ENCODE measurements at places on chromosomes 13 and 19.

GRCh38 chr19:35041548-35042055 lies at the start of gene HPN:
HPN (plus strand) TSS chr19:35041721; CDS start chr19:35042507, 786 bp downstream.
- no peak for DNase-seq

DNA sequence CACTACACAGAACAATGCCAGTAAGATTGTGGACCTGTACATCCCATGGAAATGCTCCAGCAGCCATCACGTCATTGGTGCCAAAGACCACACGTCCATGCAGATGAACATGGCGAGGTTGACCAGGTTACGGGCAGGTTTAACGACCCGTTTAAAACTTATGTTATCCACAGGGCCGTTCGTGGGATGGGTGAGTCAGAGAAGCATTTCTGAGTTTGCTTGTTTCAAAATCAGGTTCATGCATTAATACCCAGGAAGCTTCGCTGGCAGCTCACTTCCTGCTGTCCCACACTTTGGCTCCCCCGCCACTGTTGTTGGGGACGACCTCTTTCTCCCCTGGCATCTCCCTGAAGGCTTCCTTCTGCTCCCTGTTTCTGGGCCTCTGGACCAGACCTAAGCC lies 194.1 kb downstream of the USP12 start:
- DNase-seq = no peak

DNA sequence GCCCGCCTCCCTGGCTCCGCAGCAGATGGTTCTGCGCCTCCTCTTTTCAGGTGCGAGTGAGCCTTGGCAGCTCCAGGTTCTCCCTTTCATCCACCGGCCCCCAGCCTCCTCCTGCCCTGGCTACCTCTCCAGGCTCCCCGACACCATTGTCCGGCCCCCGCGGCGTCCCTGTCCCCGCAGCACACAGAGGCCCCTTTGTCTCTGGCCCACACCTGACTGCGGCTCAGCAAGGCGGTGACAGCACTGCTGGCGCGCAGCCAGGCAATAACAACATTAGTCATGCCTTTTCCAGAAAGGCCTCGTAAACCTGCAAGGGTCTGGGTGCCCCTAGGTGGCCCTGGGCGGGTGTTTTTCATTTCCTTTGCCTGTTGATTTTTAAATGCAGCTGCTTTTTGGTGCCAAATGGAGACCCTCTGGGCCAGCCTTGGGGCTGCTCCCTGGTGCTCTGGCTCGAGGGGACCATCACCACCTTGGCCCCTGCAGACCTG lies 73.2 kb upstream of the MEDAG start:
- no peak for DNase-seq

DNA sequence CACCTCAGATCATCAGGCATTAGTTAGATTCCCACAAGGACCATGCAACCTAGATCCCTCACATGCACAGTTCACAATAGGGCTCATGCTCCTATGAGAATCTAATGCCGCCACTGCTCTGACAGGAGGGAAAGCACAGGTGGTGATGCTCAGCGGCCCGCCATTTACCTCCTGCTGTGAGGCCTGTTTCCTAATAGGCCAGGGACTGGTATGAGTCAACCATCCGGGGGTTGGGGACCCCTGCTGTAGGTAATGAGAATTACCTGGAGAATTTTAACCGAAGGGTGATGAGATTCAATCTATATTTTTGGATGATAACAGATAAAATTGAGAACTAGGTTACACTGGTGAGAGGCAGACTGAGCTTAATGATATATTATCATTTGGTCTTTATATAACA lies 101.4 kb downstream of the LACC1 start:
- DNase-seq = no peak

DNA sequence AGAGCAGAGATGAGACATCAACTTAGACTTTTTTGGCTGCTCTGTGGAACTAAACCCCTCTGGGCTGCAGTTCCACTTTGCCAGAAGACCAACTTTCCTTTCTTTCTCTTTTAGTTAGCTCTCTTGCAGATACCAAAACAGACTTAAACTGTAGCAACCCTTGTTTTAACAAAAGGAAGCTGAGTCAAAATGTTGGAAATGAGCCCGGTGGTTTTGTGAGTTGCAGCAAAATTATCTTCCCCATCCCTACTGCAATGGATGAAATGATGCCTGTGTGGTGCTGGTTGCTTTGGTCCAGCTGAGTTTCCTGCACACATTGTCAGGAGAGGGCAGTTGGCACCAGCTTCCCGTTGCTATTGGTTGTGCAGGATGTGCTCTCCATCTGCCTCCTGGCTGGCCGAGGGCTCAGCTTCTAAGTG lies 115.3 kb downstream of the LRCH1 start:
- DNase-seq = no peak

- no peak for DNase-seq
Observed at GRCh38 chr19:55353356-55353802, 1.1 kb downstream of the COX6B2 start.

DNA sequence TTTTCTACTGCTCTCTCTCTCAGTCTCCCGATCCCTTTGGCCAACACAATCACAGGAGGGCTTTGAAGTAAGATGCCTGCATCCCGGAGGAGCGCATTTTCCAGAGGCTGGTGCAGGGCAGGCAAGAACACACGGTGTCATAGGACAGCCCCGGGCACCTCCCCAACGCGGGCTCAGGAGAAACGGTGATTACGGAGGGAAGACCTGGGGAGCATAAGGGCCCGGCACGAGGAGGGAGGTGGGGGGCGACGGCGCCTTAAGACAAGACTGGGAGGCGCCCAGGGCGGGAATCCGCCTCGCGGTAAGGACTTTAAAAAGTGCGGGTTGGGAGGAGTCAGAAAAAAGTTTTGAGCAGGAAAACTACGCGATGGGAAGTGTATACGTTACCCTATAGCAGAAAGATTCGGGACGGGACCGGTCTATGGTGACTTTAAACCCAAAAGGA lies 18.7 kb upstream of the ZNF888 start:
- DNase-seq = no peak

DNA sequence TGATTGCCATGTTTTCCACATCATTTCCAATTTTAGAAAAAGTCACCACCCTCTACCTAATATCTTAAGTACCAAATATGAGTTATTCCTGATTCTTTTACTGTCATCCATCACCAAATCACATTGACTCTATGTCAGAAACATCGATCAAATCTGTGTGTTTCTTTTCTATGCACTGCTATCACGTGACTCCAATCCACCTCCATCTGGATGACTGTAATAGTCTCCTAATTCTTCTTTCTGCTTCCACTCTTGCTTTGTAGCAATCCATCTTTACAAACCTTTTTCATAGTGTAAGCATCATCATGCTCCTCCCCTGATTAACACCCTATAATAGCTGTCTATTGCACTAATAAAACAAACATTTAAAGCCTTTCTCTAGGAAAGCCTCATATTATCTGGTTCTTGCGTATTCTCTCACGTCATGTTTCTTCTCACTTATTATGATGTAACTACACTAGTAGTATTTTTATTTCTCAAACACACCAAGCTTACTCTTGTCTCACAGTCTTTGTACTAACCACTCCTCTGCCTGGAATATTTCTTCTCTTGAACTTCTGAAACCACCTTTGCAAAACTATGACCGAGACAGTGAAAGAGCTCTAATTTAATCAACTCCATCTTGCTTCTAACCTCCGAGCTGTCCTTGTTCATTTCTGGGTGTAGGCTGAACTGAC lies 10.7 kb upstream of the FPR3 start:
- no peak for DNase-seq

- DNase-seq = no peak
Observed at GRCh38 chr19:10116085-10116865, 3.4 kb downstream of the EIF3G start.

- DNase-seq = peak; percentile 35
Observed at GRCh38 chr19:55484593-55485438, at the start of gene NAT14. NAT14 (plus strand) TSS chr19:55485188; CDS start chr19:55485709, 521 bp downstream.

DNA sequence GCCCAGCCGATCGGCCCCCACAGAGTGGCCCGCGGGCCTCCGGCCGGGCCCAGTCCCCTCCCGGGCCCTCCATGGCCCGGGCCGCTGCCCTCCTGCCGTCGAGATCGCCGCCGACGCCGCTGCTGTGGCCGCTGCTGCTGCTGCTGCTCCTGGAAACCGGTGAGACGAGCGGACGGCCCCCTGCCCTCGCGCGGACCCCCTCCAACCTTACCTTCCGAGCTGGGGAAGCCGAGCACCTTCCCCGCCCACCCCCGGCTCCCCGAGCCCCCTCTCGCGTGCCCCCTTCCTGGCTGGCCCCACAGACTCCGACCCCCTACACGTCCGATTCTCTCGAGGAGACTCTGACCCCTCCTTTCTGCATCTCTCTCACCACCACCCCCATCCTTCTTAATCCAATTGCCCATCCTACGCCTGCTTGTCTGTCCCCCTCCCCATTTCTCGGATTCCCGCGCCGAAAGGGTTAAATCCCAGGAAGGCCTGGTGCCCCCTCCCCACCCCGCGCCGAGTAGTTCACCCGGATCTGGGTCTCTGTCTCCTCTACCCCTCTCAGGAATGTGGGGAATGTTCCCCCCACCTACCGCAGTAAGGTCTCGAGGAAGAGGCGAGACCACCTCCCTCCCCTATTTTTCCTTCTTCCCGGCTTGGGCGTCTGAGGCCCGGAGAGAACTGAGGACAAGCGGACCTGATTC lies 502 bp downstream of the NECTIN2 start:
- DNase-seq = no peak

DNA sequence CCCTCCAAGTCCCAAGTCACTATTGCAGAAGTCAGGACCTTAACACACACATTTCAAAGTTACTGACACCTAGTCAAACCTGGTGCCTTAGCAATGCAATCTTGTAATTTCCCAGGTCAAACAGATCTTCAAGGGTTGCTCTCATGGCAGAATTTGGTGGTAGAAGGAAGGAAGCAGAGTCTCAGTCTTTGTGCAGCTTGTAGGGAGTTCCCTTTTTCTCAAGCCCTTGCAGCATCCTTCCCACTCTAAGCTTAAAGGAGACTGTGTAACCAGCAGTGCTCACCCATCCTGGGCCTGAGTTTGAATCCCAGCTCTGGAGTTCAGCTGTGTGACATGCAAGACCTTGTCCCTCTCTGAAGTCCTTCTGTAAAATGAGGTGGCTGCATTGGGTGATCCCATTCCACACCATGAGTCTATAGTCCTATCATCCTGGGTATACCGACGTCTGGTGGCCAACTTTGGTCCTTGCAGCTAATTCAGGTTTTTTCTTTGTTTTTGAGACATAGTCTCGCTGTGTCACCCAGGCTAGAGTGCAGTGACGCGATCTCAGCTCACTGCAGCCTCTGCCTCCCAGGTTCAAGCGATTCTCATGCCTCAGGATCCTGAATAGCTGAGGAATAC lies 9.8 kb downstream of the SIGLEC10 start:
- no peak for DNase-seq

- DNase-seq = no peak
Observed at GRCh38 chr19:41909706-41910105, 18.5 kb downstream of the ERFL start.

All from activated CD4-positive, CD25-positive, alpha-beta regulatory T cell treated with anti-CD3 and anti-CD28 coated beads, Interleukin-2, amount 50 U/mL, for 16 hours (primary cell).